ENCODE measurements at places on chromosomes 1 and 21. TPM values are rescaled to one million over a fixed set of nuclear protein-coding genes. Genes with fewer than 3 reads are reported as not detected.
A peak's percentile ranks its signal among the peaks of the same experiment; 100 is the strongest.

ZNF593OS gene
- not detected for total RNA-seq

CELA2A gene
- not detected for total RNA-seq

DNA sequence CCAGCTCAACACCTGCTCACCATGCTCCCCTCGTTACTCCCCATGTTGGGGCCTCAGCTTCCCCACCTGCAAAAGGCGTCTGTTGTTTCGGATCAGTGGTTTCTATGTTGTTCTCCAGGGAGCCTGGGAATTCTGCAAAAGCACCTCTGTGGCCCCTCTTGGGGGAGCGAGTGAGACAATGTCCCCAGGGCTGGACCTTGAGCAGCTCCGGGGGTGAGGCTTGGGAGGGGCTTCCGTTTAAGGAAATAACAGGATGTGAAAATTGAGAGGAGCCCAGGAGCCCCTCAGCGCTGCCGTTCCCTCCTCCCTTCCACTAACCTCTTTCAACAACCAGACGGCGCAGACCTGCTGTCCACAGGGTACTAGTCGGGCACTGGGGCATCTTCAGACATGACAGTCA is 98.5 kb upstream of the IFFO2 start:
- no peak for DNase-seq

DNA sequence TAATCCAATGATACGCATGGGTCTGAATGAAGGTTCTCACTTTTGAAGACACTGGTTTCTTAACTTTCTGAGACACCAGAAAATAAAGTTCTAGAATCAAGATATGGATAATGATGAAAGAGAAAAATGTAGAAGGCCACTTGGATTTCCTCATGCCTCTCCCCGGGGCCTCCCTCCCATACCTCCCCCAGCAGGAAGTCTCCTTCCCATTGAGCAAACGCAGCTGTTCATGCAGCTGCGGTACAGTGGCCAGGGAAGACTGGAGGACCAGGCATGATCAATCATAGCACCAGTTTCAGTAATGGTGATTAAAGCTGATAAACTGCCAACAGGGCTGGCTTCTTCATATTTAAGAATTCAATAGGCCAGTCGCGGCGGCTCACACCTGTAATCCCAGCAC is 10.9 kb upstream of the UBR4 start:
- peak; percentile 37 for DNase-seq

EPHA8 gene
- total RNA-seq = not detected

HSD3B1 gene
- not detected for total RNA-seq

SPRR4 gene
- total RNA-seq = not detected

Data from left cardiac atrium (tissue), 4 donors.